ENCODE measurements at places on chromosomes 11 and 22. TPM values are rescaled to one million over a fixed set of nuclear protein-coding genes. Genes with fewer than 3 reads are reported as not detected.

DNA sequence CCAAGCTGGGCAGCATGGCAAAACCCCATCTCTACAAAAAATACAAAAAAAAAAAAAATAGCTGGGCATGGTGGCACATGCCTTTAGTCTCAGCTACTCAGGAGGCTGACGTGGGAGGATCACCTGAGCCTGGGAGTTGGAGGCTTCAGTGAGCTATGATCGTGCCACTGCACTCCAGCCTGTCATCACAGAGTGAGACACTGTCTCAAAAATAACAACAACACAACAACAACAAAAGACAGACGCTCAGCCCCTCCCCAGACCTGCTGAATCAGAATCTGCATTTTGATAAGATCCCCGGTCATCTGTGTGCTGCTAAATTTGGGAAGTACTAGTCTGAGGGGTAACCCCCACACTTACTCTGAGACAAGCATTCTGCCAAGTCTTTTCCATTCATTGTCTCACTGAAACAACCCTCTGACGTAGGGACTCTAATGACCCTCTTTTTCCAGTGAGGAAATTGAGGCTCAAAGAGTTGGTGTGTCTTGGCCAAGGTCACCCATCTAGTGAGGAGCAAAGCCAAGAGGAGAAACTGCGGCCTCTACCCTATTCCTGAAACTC, 7.5 kb downstream of the NEFH start:
- no peak for DNase-seq
- H3K27me3 ChIP-seq, result peaks cover 4% of the 10 kb centered on the region
- H3K4me1 ChIP-seq, result no peaks in the 10 kb centered on the region
- H3K27ac ChIP-seq, result no peak overlapping the region

- peak overlapping the region; percentile 95 for H3K27ac ChIP-seq
- no peaks in the 10 kb centered on the region for H3K27me3 ChIP-seq
- peaks cover 41% of the 10 kb centered on the region for H3K36me3 ChIP-seq
- H3K4me1 ChIP-seq, result peaks cover 78% of the 10 kb centered on the region
- H3K4me3 ChIP-seq, result peak overlapping the region; percentile 82
Measured at GRCh38 chr11:118214210-118214914, 10.4 kb downstream of the JAML start.

DNA sequence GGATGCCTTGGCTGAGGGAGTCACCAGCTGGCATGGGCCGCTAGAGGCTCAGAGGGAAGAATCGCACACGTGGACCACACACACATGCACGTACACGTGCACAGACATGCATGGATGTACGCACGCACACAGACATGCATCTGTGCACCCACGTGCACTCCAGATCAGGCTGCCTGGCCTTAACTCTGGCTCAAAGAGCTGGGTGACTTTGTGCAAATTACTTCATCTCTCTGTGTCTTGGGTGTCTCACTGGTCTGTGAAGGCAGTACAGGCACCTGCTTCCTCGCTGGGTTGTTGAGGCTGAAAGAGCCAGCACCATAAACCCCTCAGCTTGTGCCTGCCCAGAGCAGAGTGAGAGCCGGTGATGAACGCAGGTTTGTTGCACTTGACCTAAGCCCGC, 28.7 kb downstream of the TMPRSS6 start:
- no peaks in the 10 kb centered on the region for H3K27me3 ChIP-seq
- H3K36me3 ChIP-seq, result peaks cover 2% of the 10 kb centered on the region
- H3K4me3 ChIP-seq, result no peak overlapping the region
- DNase-seq, result no peak

GRCh38 chr22:39825661-39826102, 67.9 kb downstream of the ENTHD1 start:
- peaks cover 4% of the 10 kb centered on the region for H3K4me1 ChIP-seq
- H3K27me3 ChIP-seq, result peaks cover 23% of the 10 kb centered on the region
- H3K36me3 ChIP-seq, result no peaks in the 10 kb centered on the region
- H3K27ac ChIP-seq, result no peak overlapping the region
- DNase-seq, result no peak

DNA sequence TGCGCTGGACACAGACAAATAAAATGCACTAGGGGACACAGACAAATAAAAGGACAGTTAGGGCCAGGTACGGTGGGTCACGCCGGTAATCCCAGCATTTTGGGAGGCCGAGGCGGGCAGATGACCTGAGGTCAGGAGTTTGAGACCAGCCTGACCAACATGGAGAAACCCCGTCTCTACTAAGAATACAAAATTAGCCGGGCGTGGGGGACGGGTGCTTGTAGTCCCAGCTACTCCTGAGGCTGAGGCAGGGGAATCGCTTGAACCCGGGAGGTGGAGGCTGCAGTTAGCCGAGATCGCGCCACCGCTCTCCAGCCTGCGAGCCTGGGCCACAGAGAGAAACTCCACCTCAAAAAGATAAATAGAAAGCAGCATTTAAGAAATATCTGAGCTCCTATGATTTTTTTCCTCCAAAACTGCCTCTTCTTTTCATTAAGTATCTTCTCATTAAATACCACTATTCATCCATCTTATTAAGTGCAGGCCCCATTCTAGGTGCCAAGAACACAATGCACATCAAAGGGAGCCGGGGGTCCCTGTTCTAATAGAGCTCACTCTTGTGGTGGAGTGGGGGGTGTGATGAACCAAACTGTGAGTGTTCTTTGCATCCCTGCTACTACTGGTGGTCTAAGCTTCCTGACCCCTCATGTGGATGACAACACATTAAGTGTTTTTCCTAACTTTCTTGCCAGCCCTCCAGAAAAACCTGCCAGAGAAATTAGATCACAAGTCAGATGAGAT, 766 bp upstream of the ZNHIT2 start:
- no peaks in the 10 kb centered on the region for H3K27me3 ChIP-seq
- peaks cover 21% of the 10 kb centered on the region for H3K36me3 ChIP-seq
- DNase-seq, result peak; percentile 20
- H3K4me3 ChIP-seq, result peak overlapping the region; percentile 88
- H3K27ac ChIP-seq, result peak overlapping the region; percentile 89
- peaks cover 36% of the 10 kb centered on the region for H3K4me1 ChIP-seq

DNA sequence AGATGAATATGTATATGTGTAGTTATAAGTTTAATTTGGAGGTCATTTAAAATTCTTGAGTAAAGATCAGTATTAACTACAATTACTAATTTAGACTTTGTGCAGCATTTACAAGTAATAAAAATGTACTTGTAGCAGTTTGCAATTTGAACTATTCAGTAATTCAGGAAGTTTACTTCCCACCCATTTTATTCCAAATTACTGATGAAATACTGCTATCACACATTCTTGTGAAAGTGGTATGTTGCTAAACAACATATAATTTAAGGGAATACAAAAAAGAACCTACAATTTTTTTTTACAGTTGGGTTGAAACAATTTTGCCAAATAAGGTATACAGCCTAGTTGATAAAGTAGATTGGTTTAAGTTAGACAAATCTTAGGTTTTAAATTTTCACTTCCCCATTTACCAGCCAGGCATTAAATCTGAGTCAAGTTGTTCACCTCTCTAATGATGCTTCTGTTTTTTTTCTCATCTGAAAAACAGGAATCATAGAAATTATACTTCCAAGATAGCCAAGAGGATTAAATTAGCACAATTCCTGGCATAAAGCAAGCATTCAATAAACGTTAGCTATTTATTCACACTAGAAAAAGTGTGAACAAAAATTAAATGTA, 45.3 kb downstream of the ZBTB44 start:
- peaks cover 19% of the 10 kb centered on the region for H3K36me3 ChIP-seq
- DNase-seq, result no peak
- no peak overlapping the region for H3K27ac ChIP-seq
- H3K4me1 ChIP-seq, result peaks cover 4% of the 10 kb centered on the region
- no peaks in the 10 kb centered on the region for H3K27me3 ChIP-seq

DNA sequence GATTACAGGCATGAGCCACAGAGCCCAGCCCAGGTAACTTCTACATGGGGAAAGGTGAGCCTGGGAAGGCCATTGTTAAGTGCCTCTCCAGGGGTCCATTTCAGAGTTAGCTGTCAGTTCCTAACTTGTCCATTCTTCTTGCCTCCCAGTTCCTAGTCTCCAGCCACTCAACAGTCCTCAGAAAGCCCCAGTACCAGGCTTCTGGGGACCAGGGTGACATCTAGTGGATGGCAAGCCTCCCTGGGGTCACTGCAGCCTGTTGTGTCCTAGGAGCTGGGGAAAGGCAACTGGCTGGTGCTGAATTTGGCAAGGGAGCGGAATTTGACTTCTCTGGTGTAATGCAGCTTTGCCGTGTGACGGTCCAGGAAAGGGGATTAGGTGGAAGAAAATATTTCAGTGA, 2.1 kb downstream of the LGALS12 start:
- H3K27me3 ChIP-seq, result no peaks in the 10 kb centered on the region
- no peak overlapping the region for H3K4me3 ChIP-seq
- H3K4me1 ChIP-seq, result peaks cover 2% of the 10 kb centered on the region

DNA sequence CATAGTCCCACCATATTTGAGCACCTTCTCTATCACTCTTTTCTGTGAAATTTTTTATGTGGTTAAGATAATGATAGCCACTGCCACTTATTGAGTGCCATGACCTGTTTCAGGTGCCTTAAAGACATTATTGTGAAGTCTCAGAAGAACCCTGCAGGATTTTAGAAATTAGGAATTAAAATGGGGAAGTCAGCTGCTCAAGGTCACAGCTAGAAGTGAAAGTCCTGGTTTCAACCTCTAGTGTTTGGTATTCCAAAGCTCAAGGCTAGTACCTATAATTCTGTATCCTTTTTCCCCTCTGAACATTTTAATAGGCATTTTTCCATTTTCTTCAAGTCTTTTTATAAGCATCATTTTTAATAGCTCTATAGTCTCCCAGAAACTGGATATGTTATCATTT, 9.0 kb upstream of the RRM1 start:
- peaks cover 32% of the 10 kb centered on the region for H3K4me1 ChIP-seq
- DNase-seq, result no peak
- H3K4me3 ChIP-seq, result no peak overlapping the region
- H3K27me3 ChIP-seq, result no peaks in the 10 kb centered on the region

DNA sequence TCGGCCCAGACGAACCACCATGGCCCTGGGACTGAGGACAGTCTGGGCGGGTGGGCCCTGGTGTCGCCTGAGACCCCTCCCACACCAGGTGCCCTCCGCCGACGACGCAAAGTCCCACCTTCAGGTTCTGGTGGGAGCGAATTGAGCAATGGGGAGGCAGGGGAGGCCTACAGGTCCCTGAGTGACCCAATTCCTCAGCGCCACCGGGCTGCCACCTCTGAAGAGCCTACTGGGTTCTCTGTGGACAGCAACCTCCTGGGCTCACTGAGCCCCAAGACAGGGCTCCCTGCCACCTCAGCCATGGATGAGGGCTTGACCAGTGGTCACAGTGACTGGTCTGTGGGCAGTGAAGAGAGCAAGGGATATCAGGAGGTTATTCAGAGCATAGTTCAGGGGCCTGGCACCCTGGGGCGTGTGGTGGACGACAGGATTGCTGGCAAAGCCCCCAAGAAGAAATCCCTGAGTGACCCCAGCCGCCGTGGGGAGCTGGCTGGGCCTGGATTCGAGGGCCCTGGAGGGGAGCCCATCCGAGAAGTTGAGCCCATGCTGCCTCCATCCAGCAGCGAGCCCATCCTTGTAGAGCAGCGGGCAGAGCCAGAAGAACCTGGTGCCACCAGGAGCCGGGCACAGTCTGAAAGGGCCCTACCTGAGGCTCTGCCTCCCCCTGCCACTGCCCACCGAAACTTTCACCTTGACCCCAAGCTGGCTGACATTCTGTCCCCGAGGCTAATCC, 2.8 kb downstream of the ARHGEF17 start:
- peaks cover 22% of the 10 kb centered on the region for H3K4me1 ChIP-seq

DNA sequence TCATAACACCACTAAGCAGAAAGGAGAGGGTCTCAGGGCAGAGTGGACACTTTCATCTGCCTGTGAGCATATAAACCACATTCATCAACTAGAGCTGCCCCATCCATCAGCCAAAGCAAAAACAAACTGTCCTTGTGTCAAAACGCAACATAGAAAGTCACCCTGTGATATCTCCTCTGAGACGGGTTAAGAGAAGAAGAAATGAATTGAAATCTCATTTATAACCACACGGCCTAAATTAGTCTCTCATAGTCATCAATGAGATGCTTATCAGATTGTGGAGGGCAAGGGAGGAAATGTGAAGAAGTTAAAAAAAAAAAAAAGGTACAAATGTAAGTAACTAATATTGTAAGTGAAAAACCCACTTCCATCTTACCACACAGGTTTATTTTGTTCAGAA, 75.7 kb downstream of the SIK3 start:
- no peaks in the 10 kb centered on the region for H3K27me3 ChIP-seq
- H3K4me3 ChIP-seq, result peak overlapping the region; percentile 55
- peak overlapping the region; percentile 52 for H3K27ac ChIP-seq
- H3K4me1 ChIP-seq, result peaks cover 51% of the 10 kb centered on the region

DNA sequence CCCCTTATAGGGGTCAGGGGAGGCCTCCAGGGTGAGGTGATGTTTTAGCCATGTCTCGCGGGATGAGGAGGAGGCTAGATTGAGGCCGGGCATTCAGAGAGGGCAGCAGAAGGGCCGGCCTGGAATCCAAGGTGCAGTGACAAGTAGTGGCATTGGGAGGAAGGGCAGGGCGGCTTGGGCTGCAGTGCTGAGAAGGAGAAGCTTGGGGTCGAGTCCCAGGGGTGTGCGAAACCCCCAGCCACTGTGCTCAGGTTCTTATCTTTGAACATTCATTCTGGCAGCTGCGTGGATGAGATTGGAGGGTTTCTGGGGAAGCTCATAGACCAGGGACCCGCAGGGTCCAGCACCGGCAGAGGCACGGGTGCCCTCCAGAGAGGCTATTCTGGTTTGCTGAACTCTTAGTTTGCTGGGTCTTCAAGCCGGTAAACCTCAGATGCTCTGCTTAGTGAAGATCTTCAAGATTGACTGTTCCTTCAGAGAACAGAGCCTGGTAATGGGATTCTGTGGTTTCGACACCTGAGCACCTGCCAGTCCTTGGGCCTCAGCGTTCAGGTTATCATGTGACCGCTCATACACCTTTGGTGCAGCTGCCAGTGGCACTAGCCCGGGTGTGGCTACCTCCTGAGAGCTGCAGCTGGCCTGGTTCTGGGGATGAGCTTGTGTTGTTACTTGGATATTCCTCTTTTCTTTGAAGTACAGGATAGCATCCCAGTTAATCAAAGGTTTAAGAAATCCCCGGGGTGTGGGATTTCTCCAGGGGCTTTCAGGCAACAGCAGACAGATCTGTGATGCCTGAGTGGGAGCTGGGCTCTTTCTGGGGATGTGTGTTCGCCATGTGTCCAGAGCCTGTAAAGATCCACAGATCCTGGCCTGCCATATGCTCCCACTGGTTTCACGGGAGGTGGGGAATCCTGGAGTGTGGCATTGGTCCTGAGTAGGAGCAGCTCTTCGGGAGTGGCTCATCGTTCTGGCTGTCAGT, 152.8 kb downstream of the TBC1D22A start:
- no peak overlapping the region for H3K27ac ChIP-seq
- no peak overlapping the region for H3K4me3 ChIP-seq
- H3K36me3 ChIP-seq, result peaks cover 19% of the 10 kb centered on the region
- H3K27me3 ChIP-seq, result no peaks in the 10 kb centered on the region

GRCh38 chr11:9905960-9906791, 242.3 kb downstream of the SWAP70 start:
- no peak for DNase-seq
- H3K27me3 ChIP-seq, result no peaks in the 10 kb centered on the region
- H3K36me3 ChIP-seq, result no peaks in the 10 kb centered on the region
- H3K27ac ChIP-seq, result no peak overlapping the region
- no peak overlapping the region for H3K4me3 ChIP-seq
- H3K4me1 ChIP-seq, result no peaks in the 10 kb centered on the region

OR51I1 gene
- total RNA-seq, result not detected

HTR3B gene
- not detected for total RNA-seq
